ENCODE measurements at places on chromosomes 2 and 18.

- DNase-seq, result no peak
Measured at GRCh38 chr18:57441071-57441794, 6.1 kb downstream of the ONECUT2 start.

- no peak for DNase-seq
Measured at GRCh38 chr2:103172821-103173220, 411.0 kb downstream of the TMEM182 start.

- no peak for DNase-seq
Measured at GRCh38 chr2:68404164-68404563, 39.1 kb downstream of the PLEK start.

- DNase-seq, result no peak
Measured at GRCh38 chr18:6962571-6963451, 154.8 kb downstream of the LAMA1 start.

DNA sequence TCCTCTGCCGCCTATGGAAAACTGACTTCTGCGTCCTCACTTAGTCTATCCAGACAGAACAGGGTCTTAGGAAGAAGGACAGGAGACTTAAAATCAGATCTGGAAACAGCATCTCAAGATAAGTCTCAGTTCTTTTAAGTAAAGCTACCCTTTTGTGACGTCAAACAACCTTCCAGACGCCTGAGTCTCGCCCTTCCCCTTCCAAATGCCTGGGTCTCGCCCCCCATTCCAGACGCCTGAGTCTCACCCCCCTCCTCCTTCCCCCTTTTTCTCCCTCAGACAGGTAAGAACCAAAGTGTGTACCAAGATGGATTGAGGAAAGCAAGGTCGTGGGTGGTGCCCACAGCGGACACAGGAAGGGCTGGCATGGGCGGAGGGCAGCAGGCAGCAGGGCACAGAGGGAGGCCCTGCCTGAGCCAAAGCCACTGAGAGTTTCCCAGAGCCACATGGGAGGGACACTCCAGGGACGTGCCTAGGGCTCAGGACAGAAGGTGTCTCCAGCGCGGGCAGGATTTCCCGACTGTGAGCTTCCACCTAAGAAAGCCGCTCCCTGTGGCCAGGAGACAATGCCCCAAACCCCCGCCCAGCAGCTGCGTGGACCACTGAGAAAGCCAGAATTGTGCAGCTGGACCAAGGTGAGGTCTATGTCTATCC is 51.3 kb downstream of the ANKMY1 start:
- no peak for DNase-seq

GRCh38 chr2:76194031-76194775 is 483.5 kb upstream of the GCFC2 start:
- DNase-seq, result no peak

DNA sequence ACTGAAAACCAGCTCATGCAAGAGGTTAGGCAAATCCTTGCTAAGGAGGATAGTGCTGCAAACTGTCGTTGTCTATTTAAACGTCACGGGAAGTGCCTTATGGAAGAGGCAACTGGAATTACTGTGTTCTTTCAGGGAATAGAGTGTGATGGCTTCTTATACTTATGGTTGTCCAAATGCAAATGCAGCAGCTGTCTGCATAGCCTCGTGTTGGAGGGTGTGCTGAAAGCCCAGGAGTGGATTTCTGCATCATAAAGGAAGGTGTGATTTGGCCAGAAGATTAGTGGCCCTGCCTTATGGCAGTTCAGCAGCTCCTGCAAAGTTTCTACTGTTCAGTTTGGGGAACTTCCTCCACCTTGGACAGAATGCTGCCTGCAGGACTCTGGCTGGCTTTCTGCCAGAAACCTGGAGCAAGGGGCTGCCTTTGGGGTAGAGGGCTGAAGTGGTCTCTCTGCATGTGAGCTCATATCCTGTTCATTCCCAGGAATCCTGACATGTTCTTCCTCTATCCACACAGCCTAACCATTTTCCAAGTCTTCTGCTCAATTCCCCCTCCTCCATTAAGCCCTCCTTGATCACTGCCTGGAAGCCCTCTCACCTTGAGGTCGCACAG is 321.2 kb upstream of the CXCR4 start:
- no peak for DNase-seq

DNA sequence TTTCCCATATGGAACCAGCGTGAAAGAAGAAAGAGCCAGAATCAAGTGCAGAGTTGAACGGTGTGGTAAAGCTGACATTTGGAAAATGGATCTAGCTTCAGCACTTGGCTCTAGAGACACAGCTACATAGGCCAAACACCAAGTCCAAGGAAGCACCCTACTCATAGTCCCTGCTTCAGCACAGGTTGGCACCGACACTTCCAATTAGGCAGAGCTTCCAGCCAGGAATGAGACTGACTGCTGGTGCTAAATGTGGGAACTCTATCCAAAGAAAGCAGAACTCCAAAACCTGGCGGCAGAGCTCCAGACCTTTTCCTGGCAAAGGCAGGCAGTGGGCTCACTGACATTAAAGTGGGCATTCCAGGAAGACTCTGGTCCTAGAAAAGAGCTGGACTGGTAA is 125.4 kb upstream of the CTNNA2 start:
- DNase-seq, result no peak

DNA sequence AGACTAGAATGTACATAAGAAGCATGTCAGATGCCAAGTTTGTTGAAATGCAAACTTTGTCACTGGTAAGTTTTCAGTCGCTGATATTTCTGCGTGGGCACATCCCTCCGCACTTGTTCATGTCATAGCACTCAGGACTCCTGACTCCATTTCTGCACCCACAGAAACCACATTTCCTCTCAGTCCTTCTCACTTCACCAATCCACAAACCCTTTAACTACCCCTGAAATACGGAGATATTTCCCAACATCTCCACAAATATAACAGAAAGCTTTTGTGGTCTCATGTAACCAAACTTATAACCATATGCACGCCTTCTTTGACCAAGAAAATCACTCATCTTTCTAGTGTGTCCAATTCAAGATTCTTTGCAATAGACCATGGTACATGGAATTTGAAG is 276.9 kb upstream of the ERBB4 start:
- DNase-seq, result no peak

DNA sequence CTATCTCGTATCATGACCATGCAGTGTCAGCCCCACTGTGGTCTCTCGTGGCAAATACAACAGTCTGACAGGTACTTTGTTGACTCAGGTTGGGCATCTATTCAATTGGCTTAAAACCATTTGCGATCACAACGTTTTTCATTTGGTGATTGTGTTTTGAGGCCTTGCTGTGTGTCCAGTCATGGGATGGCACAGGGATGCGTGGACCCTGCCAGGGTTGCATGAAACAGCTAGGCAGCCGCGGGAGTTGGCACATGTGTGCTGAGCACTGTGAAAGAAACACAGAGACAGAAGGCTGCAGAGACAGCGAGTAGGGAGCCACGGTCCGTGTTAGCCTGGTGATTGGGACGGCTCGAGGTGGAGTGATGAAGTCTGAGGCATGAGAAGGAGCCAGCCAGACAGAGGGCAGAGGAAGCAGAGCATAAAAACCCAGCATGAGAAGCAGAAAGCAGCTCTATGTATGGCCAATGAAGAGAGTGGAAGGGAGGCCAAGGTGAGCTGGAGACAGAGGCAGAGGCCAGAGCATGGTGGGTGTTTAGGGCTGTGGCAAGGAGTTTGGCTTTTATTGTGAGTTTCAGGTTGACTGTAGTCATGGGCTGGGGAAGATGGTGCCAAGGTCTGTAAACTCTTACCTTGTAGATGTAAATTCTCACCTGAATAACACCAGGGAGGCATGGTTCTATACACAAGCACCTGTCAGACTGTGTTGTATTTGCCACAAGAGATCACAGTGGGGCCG is 31.8 kb upstream of the IL1R1 start:
- DNase-seq, result no peak

DNA sequence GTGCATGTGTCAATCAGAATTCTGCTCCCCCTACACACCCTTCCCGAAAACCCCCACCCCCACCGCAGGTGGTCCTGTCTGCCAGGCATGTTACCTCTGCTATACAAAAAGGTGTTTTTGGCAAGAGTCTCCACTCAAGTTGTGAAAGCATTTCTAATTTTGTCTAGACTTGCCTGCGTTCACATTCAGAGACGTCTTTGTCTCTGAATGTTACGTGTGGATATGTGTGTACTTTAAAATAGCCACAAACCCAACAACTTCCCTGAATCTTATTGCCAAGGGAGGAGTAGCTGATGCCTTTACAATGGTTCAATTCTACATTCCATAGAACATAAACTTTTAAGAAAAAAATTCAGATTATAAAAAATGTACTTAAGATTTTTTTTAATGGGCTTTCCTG is 66.6 kb downstream of the ITGA4 start:
- DNase-seq, result no peak

GRCh38 chr2:236597629-236598028 is 28.0 kb downstream of the ACKR3 start:
- no peak for DNase-seq

GRCh38 chr18:49151482-49151881 is 200.7 kb upstream of the SMAD7 start:
- DNase-seq, result no peak

DNA sequence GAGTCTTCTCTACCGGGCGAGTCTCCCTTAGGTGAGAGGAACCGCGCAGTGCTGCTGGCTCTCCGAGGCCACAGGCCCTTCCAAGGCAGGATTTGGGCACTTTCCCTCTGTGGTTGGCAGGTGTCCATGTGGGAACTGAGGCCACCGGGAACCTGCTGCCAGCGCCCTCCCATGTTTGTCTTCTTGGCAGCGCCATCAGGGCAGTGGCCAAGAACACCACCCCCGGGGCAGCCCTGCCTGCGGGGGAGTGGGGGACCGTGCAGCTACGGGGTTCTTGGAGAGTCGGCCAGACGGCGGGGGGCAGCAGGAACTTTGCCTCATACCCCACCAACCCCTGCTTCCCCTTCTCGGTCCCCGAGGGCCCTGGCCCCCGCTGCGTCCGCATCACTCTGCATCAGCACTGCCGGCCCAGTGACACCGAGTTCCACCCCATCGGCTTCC is 10.0 kb downstream of the CAPN10 start:
- no peak for DNase-seq

GRCh38 chr2:207660994-207661393 is 35.8 kb upstream of the METTL21A start:
- no peak for DNase-seq

- no peak for DNase-seq
Measured at GRCh38 chr2:70733646-70734180, 34.3 kb downstream of the ADD2 start.

DNA sequence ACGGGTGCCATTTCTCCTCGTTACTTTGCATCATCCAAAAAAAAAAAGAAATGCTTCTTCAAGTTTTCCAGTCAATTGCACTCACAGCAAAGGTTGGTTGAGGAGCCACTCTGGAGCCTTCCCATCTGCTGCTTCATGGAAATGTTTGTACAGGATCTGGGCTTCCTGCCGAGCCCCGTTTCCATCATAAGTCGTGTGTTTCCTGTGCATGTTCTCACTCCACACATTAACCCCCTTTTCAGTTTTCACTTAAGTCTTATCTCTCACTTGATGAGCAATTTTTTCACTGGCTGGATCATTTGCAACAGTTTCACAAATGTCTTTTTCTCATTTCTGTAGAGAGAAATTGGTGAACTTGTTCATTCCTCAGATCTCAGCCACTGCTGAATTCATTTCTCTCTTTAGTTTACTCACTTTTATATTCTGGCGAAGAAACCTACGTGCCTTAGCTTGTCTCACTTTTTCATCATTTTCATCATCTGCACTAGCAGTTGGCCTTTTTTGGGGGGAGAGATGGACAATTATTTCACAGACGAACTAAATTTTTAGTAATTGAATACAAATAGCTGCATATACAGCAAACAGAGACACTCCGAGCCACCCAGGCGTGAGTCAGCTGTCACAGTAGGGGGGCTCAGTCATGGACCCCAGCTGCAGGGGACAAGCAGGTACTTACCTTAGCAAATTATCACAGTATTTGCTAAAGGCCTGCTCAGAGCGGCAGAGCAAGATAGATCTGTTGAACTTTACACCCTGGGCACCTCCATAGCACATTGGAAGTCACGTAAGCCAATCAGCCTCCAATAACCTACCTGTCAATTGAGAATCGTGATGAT is 750.8 kb upstream of the ID2 start:
- no peak for DNase-seq

- DNase-seq, result no peak
Measured at GRCh38 chr2:212441141-212441540, 97.5 kb downstream of the ERBB4 start.

DNA sequence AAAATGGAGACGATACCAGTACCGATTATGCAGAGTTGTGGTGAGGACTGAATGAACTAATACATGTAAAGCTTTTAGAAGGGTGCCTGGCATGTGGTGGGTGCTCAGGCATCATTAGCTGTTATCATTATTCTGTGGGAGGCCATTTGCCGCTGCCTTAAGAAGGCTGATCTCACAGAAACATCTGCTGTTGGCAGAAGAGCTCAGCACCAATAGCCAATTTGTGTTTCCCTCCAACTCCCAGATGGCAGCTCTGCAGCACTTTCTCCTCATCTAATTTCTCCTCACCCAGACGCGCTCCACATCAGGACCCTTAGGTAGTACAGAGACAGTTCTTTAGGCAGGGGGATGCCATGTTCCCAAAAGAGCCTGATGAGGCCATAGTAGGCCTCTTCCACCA is 15.8 kb upstream of the CYP1B1 start:
- DNase-seq, result no peak

Data from tibial nerve (tissue), 4 donors.